Left cardiac atrium (tissue), 4 donors: ENCODE measurements at places on chromosomes 13 and 19. TPM values are rescaled to one million over a fixed set of nuclear protein-coding genes. Genes with fewer than 3 reads are reported as not detected.

The SCN1B gene
- total RNA-seq: 163 TPM

DNA sequence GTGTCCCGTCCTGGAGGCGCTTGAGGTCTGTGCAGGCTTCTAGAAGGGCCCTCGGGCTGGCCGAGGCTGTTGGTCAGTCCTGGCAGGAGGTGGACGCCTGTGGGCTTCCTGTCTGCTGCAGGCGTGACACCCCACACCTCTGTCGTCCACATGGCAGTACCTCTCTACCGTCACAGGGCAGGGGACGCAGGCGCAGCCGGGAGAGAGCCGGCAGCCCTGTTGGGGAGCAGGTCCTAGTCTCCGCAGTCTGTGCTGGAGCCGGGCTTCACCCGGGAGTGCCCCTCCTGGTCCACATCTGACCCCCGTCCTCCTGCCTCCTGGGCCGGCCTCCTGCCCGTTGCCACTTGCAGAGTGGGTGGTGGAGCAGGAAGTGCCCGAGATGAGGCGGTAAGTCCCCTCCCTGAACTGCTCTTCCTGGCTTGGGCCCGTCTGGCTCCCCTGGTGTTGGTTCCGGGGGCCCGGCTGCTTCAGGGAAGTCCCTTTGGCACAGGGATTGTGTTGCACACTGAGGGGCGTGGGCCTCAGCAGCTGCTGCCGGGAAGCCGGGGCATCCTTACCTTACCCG is 106.0 kb downstream of the KDM4B start:
- DNase-seq: no peak

- no peak for DNase-seq
Measured at GRCh38 chr19:44738603-44739558, 9.6 kb upstream of the BCL3 start.

GRCh38 chr19:21434967-21435544 is 38.1 kb downstream of the ZNF493 start:
- DNase-seq: no peak

The VSIG10L gene
- total RNA-seq: 1.8 TPM

GRCh38 chr13:91212231-91212630 is 135.3 kb upstream of the MIR17HG start:
- DNase-seq: no peak

The TINCR gene
- 0.15 TPM for total RNA-seq

The ZNF724 gene
- total RNA-seq: 1.9 TPM

DNA sequence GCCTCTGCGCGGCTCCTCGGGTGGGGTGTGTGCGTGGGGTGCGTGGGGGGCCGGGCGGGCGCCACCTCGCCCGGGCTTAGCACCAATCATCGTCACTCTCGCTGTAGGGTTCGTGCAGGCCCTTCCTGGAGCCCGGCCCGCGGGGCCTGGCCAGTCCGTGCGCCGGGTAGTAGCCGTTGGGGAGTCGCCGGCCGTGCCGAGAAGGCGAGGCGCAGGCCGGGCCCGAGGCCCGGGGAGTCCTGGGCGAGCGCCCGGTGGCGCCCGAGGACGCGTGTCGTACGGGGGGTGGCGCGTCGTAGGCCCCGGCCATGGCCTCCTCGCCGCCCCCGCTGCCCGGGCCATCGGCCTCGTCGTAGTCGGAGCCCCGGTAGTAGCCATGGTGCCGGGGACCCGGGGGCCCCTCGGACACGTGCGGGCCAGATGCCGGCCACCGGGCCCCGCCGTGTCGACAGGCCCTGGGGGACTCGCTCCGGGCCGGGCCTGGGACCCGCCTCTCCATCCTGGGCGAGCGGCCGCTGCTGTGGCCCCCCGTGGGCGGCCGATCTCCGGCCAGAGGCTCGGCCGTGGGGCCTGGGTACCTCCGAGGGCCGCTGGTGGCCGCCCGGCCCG is 57.1 kb downstream of the IER2 start:
- DNase-seq: no peak

The RNF225 gene
- total RNA-seq: not detected

The SLITRK6 gene
- 0.84 TPM for total RNA-seq

DNA sequence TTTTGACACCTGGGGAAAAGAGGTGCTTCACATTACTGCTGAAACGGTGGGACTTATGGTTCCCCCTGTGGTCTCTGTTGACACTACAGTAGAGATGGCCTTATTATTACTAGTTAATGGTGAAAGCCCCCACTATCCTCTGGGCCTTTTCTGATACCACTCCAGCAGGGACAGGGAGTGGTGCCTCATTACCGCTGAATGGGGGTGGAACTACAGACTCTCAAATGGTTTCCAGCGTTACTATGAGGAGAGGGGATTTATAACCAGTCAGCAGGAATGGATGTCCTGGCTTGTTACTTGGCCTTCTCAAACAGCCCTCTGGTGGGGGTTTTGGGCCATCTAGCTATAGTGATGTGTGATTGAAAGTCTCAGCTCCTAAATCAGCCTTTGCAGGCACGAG is 96.7 kb upstream of the DIAPH3 start:
- DNase-seq: no peak

GRCh38 chr13:41490371-41491015 is 33.1 kb downstream of the RGCC start:
- no peak for DNase-seq

GRCh38 chr13:104389691-104390090 is 1323.5 kb upstream of the SLC10A2 start:
- DNase-seq: no peak

The SUCLA2 gene
- 86.1 TPM for total RNA-seq

DNA sequence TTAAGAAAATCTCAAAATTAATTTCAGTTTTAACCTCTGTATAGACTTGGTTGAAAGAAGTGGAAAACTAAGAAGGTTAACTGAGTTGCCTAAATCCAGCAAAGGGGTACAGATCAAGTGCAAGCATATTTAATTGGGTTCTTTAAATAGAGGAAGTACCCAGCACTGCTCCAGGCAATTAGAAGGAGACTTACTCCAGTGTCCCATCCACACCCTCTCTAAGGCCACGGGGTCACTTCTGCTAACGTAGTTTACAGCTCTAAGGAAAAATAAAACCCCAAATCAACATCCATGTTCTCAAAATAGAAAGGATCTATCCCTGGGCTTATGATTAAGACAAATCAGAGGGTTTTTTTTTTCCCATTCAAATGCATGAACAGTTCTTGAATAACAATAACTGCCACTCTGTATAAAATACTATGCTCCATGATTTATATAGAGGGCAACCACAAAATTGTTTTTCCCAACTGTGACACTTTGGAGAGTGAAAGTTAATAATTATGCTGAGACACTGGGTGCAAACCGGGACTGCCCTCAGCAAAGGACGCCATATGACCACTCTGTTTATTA is 4.6 kb downstream of the FRY start:
- no peak for DNase-seq

GRCh38 chr13:35841060-35841521 is 290.1 kb downstream of the DCLK1 start:
- no peak for DNase-seq

The MAST3 gene
- 7.9 TPM for total RNA-seq

DNA sequence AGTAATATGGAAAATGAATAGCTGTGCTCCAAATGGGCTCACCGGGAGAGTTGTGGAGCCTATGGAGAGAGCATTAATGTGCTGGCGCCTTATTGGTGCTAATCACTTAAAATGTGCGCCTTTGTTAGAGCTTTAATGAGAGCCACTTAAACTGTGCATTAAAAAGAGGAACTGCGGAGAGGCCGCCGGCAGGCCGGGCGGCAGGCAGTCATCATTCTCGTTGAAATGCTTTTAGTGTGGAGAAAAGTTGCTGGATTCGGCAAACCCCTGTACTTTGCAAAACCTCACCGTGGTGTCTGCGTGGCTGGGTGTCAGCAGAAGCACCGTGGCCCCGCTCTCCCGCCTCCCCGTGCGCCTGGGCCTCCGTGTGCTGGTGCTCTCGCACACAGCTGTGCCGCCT is 105.5 kb downstream of the KDM4B start:
- DNase-seq: no peak

GRCh38 chr13:105814219-105814901 is 721.1 kb downstream of the EFNB2 start:
- no peak for DNase-seq

- DNase-seq: no peak
Measured at GRCh38 chr19:6745965-6746364, 6.5 kb downstream of the TRIP10 start.

The PGLYRP1 gene
- 0.32 TPM for total RNA-seq

The SLC7A9 gene
- total RNA-seq: 0.24 TPM

The RXFP2 gene
- not detected for total RNA-seq

GRCh38 chr19:37986048-37986750 is 79.2 kb downstream of the SIPA1L3 start:
- no peak for DNase-seq

The SNAPC2 gene
- total RNA-seq: 9.6 TPM

The ZNF226 gene
- total RNA-seq: 17.8 TPM

- DNase-seq: no peak
Measured at GRCh38 chr13:21348488-21349120, 110.5 kb downstream of the ZDHHC20 start.

- no peak for DNase-seq
Measured at GRCh38 chr19:10747674-10748073, 29.8 kb downstream of the DNM2 start.

GRCh38 chr19:35120492-35120891 is 4.9 kb downstream of the FXYD3 start:
- no peak for DNase-seq

GRCh38 chr19:2235381-2236063 is 607 bp downstream of the PLEKHJ1 start:
- no peak for DNase-seq

DNA sequence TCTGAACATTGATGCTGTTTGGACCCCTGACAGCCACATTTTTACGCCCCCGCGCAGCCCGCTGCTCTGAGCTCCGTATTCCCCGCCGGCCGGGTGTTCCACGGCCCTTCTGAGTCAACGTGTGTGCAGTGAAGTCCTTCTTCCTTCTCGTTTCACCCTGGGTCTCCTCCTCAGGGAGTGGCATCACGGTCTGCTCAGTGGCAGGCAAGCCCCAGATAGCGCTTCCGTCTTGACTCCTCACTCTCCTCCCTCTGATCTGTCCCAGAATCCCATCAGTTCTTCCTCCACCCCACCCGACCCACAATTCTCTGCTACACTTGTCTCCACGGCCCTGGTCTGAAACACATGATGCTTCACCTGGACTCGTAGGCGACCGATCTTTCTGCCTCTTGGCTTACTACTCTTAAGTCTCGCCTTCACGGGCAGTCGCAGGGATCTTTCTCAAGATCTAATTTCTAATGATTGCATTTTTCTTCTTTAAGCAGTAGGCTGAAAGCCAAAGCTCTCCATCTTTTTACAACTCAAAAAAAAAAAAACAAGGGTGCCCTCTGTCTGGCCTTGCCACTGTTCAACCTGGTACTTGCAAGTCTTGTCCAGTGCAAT is 33.9 kb downstream of the CCNE1 start:
- DNase-seq: peak; percentile 28

- DNase-seq: no peak
Measured at GRCh38 chr19:38203197-38203596, 20.8 kb downstream of the DPF1 start.

The CEACAM6 gene
- not detected for total RNA-seq

DNA sequence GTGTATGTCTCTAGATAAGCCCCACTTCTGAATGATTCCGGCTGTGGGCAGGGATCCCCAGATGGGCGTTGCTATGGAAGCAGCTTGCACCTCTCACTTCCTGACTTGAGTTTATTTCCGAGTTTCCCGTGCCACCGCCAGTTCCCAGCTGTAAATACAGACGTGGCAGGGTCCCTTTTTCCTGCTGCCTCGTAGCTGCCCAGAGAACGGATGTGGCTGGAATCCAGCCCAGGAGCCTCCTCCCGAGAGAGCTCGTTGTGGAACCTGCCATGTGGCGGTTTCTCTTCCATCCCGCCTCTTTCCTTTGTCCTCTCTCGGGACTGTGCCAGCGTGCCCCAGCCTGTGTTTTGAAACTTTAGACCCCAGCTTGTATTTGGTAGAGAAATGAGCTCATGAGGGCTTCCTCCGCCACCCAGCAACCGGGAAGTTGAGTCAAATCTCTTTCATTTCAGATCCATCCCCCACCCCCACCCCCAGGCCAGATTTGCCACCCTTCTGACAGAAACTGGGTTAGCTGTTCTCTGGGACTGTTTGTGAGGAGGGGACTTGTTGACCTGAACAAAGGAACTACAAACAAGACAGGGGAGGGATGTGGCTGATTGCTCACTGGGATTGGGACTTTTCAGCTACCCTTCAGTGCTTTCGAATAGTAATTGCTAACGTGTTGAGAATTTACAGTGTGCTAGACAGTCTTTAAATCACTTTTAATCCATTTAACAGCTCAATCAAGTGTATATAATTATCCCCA is 96.6 kb downstream of the SIPA1L3 start:
- peak; percentile 82 for DNase-seq

DNA sequence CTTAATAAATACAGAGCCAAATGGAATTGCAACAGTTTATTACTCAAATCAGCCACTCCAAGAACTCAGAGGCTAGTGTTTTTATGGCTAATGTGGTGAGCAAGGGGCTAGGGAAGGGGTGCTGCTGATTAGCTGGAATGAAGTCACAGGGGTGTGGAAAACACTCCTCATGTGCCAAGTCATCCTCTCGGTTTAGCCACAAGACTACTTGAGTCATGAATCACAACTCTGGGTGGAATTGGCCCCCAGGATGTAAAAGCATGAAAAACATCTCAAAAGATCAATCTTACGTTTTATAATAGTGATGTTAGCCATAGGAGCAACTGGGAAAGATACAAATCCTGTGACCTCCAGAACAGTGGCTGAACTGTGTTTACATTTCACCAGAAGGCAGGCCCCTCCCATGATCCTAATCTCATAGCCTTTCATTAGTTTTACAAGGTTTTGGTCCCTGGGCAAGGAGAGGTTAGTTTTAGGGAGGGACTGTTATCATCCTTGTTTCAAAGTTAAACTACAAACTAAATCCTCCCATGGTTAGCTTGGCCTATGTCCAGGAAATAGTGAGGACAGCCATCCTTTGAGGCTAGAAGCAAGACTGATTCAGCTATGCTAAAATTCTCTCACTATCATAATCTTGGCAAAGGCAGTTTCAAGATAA is 2020.1 kb upstream of the PCDH20 start:
- DNase-seq: no peak

DNA sequence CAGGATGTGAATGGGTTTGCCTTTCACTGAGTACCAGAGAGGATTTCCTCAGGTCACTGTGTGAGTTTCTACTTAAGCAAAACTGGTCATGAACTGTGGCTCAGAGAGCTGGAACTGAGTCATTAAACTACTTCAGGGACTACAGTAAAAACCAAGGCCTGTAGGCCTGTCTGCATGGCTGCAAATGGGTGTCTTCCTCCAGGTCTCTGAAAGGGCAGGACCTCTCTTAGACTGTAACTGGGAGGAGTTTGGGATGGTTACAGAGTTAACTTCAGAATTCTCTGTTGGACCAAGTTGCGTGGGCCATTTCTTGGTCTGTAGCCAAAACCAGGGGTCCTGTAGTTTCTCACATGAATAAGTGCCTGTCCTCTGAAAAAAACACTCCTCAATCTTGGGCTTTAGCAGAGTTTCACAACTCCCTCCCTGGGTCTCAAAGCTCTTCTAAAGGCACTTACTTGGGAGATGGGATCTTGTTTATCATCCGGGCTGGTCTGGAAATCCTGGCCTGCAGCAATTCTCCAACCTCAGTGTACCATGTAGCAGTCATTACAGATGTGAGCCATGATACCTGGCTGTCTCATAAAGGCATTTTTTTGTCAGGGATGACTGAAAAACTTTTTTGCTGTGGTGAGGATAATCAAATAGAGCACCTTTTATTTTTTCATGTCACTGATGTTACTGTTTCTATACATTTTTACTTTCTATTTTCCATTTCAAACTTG is 19.7 kb downstream of the ZNF714 start:
- DNase-seq: no peak
